ENCODE measurements at places on chromosomes 12 and 14.

- no peak for DNase-seq
Observed at GRCh38 chr14:29587046-29587445, 340.6 kb downstream of the PRKD1 start.

GRCh38 chr14:69760810-69761209 is 6.1 kb upstream of the SRSF5 start:
- DNase-seq: no peak

GRCh38 chr12:59597385-59597781 is 1.6 kb downstream of the SLC16A7 start:
- DNase-seq: peak; percentile 95

DNA sequence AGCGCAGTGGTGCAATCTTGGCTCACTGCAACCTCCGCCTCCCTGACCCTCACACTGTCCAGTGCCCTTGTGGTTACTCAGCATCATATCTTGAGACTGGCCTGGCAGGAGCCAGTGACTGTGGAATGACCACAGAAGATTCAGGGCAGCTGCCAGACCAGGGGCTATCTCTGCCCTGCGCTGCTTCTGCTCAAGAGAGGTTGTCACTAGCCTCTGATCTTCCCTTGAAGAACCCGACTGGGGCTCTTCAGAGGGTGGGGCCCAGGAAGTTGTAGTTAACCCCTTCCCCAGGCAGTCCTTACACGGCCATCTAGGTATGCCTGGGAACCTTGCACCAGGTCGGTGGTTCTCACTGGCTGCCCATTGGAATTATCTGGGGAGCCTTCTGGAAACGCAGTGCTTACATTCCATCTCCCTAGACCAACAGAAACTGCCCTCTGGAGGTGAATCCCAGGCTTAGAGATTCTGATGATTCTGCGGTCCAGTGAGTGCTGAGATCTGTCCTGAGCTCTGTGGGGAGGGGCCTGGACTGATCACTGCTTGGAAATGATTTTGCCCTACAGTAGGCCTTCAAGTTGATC is 41.4 kb downstream of the PLEKHG3 start:
- DNase-seq: no peak

DNA sequence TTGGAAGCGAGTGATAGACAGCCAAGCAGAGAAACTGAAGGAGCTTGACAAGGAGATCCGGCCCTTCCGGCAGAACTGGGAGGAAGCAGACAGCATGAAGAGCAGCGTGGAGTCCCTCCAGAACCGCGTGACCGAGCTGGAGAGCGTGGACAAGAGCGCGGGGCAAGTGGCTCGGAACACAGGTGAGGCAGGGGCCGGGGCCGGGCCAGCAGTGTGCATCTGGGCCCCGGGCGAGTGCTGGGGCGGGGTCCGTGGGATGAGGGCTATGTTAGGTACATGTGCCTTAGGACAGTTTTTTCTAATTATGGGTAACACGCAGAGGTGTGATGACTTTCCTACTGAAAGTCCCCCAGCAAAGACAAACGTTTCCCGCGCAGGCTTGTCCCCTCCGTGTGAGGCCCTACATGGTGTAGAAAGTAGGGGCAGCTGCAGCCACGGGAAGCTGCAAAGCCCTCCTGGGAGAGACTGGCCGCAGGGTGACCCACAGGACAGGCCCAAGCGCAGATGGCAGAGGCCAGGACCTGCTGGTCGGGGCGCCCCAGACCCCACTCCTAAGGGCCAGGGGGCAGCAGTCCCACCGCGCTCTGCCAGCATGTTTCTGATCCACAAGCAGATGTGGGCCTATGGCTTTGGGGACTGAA is 19.1 kb upstream of the AMN start:
- no peak for DNase-seq

DNA sequence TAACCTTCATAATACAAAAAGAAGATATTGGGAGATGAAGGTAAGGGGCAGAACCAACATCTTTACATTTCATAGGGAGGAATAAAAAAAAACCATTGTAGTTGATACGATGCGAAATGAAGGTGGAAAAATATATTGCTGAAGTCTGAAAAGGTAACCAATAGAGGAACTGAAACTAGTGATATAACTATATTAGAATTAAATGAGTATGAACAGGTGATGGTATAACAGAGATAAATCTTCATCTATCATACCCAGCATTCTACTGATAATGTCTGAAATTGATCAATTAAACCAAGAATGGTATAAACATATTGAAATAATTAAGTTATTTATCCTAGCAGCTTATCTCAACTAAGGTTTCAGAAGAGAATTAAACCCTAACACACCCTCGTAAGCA is 332.1 kb downstream of the NELL2 start:
- DNase-seq: no peak

DNA sequence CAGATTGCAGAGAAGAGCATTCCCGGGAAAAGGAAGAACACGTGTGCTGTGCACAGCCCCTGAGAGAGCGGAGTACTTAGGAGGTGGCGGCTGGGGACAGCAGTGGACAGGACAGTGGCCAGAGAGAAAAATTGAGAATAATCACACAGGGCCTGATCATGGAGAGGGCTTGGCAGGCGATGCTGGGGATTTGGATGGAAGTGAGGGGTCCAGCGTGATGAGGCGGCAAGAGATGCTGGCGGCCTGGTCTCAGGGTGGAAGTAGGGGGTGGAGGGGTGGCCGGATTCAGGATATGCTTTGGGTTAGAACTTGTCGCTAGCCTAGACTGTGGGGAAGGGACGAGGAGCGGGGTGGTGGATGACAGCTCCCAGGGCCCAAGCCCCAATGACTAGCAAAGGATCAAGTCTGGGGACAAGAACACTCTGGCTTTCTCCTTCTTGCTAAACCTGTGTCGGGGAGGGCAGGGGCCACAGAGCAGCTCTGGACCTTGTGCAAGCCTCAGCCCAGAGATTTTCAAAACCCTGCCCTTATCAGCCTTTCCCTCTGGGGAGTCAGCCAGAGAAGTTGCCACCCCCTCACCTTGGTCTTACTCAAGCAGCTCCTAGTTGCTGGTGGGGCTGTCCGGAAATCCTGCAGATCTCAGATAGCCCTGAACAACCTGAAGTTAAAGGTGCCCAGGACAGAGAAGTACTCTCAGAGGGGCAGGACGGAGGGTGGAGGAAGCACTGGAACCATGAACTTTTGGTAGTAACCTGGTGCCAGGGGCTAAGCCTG is 1.3 kb downstream of the HVCN1 start:
- DNase-seq: no peak

GRCh38 chr12:32809846-32810245 is 54.1 kb upstream of the YARS2 start:
- no peak for DNase-seq

- no peak for DNase-seq
Observed at GRCh38 chr14:55341781-55342180, 69.8 kb downstream of the ATG14 start.

DNA sequence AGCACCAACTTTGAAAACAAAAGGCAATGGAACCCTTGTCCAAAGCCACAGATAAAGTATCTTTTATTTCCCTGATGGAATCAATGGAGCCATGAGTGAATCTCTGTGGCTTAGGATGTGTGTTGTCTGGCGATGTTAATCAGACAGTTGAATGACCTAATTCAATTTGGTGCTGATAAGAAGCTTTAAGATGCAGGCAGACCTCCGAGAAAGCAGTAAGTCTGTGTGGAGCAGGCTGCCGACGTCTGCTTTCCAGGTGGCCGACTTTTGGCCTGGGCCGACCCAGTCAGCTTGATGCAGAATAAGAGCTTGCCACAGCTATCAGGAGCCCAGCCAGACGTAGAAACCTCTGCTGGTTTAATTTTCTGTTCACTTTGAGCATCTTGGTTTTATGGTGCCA is 21.1 kb upstream of the TMEM132C start:
- DNase-seq: no peak

DNA sequence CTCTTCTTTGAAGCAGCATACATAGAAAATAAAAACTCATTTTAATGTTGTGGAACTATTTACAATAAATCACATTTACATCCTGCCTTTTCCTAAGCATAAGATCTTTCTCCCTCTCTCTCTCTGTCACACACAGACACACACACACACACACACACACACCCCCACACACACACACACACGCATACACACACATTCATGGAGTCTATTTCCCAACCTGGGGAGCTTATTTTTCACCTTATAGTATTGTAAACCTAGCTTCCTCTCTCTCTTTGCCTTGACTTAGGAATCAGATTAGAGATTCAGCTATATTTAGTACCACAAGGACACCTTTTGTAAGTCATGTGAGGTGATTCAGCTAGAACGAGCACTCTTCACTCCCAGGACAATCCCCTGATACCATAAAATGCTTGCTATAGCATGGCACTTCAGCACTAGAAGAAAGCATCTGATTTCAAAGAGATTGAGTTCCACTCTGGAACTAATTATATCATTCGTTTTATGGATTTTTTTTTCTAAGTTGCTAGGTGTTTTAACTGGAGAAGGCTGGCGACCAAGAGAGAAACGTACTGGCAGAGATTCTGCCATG is 23.6 kb downstream of the TMEM30B start:
- DNase-seq: no peak

GRCh38 chr12:48795550-48796455 is 6.9 kb upstream of the ADCY6 start:
- DNase-seq: peak; percentile 57

GRCh38 chr12:5537771-5538170 is 105.9 kb downstream of the NTF3 start:
- no peak for DNase-seq

DNA sequence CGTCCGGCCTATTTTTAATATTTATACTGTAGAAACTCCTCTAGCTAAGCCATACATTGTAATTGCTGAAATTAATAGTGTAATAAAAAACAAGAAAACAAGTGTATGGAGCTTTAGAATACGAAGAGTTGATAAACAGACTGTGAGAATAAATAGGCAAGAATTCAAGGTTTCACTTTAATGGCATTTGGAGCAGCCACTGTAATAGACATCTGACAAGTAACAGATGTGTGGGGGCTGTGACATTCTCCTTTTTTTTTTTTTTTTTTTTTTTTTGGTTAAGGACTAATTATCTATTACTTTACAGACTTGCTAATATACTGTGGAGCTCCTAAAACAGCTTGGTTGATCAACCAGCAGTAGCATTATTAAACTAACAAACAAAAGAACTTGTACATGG is 42.1 kb upstream of the CFAP54 start:
- DNase-seq: no peak

GRCh38 chr12:45232756-45233372 is 17.0 kb downstream of the ANO6 start:
- DNase-seq: peak; percentile 88

DNA sequence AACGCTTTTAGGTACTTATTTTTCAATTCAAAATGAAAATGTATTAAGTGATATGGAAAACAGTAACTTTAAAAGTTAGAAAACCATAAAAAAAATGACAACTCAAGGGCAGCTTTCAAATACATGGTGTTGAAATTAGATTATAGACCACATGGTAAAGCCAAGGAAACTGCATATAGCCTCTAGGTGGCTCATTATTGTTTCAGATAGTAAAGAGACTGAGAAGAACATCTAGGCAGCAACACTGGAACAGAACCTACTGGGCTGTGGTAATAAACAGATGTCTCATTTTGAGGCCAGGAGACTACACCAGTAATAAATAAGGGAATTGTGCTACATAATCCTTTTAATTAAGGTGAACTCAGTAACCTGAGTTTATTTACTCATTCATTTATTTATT is 13.0 kb downstream of the FBXO33 start:
- DNase-seq: no peak

GRCh38 chr12:67086116-67086515 is 183.0 kb upstream of the CAND1 start:
- no peak for DNase-seq

DNA sequence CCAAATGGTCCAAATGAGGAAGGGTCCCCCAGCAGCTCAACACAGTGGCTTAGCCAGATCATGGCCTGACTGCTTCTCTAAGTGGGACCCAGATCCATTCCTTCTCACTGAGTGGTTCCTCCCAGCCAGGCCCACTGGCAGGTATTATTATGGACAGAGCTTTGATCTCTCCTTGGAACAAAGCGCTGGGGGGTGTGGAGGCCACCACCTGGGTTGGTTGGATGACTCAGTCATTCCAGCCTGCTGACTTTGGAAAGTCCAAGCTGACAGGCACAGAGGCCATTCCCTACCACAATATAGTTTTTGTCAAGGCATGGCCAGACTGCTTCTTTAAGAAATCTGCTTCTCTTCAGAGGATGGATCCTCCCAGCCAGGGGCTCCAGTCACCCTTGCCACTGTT is 341.1 kb downstream of the BTG1 start:
- DNase-seq: no peak

- no peak for DNase-seq
Observed at GRCh38 chr14:68986926-68987652, 8.0 kb upstream of the ACTN1 start.

DNA sequence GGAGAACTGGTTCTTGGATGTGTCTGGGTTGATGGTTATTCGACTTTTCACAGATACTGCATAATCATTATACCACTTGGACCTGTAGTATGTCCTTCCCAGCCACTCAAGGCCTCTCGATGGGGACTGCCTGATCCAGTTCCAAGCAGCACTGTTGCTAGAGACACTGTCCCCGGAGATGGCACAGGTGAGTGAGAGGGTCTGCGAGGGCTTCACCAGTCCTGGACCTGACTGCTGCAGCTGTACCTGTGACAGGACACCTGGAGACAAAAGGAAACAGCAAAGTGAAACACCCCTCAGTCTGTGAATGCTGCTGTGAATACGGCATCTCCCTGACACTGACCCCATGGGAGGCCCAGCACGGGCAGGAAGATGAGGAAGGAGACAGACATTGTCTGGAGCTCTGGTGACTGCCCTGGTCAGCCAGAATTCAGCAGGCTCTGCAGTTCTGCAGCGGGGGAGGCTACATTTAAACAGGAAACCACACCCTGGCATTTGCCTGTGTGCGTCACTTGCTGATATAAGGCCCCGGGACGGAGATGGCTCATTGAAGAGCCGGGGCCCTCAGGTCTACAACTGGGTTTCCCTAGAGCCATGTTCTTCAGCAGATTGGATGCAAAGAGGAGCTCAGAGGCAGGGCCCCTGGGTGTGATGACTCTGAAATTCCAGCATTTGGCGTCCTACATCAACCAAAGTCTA is 413.6 kb downstream of the TMEM121 start:
- DNase-seq: no peak

GRCh38 chr12:66848967-66849366 is 170.1 kb upstream of the GRIP1 start:
- no peak for DNase-seq
